ENCODE measurements at places on chromosomes 16 and 17. TPM values are rescaled to one million over a fixed set of nuclear protein-coding genes. Genes with fewer than 3 reads are reported as not detected.

GRCh38 chr16:84953190-84953746 lies 58.1 kb downstream of the ZDHHC7 start:
- no peaks in the 10 kb centered on the region for H3K36me3 ChIP-seq
- H3K27me3 ChIP-seq, result no peaks in the 10 kb centered on the region
- DNase-seq, result no peak
- no peak overlapping the region for H3K4me3 ChIP-seq
- H3K27ac ChIP-seq, result no peak overlapping the region
- H3K4me1 ChIP-seq, result peaks cover 7% of the 10 kb centered on the region

DNA sequence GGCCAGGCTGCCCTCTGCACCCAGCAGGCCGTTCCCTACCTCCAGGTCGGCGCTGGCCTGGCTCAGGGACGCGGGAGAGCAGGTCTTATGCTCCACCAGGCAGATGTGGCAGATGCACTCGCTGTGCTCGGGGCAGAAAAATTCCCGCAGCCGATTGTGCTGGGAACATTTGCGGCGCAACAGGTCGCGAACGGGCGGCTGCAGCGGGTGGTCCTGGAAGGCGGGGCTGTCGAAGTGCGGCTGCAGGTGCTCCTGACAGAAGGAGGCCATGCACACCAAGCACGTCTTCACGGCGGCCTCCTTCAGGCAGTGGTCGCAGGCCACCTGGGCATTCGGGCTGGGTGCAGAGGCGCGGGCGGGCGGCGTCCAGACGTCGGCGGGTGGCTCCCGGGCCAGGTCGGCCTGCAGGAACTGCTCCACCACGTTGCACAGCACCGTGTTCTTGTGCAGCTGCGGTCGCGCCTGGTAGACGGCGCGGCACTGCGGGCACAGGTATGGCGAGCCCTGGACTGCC lies 439 bp downstream of the TRIM25 start:
- H3K4me3 ChIP-seq, result peak overlapping the region; percentile 97
- no peak for DNase-seq
- H3K27ac ChIP-seq, result peak overlapping the region; percentile 99
- H3K4me1 ChIP-seq, result peaks cover 49% of the 10 kb centered on the region

DNA sequence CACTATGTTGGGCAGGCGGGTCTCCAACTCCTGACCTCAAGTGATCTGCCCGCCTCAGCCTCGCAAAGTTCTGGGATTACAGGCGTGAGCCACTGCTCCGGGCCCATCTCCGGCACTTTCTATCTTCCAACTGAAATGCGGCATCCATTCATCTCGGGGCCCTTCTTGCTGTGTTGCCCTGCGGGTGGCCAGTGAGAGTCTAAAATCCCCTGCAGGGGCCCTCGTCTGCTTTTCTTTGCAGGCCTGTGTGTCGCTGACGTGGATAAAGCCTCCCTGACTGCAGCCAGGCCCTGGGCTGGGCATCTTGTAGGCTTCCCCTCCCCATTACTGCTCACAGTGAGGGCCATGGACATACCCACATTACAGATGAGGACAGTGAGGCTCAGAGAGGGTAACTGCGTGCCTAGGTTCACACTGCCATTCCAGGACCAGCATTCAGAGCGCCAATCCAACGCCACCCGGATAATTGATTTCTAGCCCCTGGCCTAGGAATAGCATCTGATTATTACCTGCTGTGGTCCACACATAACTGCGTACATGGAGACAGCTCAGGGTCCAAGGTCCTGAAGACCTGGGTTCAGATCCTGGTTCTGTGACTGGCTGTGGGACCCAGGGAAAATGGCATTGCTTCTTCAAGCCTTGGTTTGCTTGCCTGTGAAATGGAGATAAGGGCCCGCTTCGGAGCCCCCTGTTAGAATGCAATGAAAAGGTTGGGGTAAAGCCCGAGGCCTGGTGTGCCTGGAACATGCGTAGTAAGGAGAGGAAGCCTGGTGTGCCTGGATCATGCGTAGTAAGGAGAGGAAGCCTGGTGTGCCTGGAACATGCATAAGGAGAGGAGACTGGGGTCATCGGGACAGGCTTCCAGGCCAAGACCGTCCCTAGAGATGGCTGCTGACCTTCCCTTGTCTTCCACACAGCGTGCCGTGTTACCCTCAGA lies 25.0 kb downstream of the CRISPLD2 start:
- H3K4me3 ChIP-seq, result no peak overlapping the region
- H3K4me1 ChIP-seq, result peaks cover 14% of the 10 kb centered on the region
- H3K36me3 ChIP-seq, result peaks cover 5% of the 10 kb centered on the region

DNA sequence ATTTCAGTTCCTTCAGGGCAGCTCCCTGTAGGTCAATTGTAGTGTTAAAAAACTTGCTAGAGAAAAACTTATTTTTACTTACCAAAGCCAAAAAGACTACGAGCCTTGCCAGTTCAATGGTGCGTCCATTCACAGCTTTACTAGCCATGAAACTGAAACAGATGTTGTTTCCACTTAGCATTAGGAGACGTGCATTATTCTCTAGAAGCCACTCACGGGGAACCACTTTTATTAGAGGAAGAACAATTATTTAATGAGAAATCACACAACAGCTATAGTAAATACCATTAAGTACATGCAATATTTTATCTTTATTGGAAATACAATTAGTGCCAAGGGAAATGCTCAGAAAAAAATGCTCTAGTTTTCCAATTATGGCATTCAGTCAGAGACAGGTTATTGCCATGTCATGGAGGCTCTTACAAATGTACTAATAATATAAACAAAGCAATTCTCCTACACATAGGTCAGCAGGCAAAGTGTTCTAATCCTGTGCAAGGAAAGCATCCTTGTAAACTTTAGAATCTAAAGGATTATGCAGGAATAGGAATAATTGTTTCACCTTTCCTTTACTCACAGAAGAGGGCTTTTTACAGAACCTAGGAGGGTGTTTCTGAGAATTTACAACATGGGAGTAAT lies 17.4 kb downstream of the LASP1NB start:
- no peak for DNase-seq
- no peaks in the 10 kb centered on the region for H3K36me3 ChIP-seq
- no peak overlapping the region for H3K27ac ChIP-seq
- no peaks in the 10 kb centered on the region for H3K27me3 ChIP-seq
- H3K4me1 ChIP-seq, result no peaks in the 10 kb centered on the region
- no peak overlapping the region for H3K4me3 ChIP-seq

GRCh38 chr16:59878479-59878878 lies 1144.4 kb upstream of the GOT2 start:
- H3K27me3 ChIP-seq, result no peaks in the 10 kb centered on the region
- DNase-seq, result no peak
- H3K4me3 ChIP-seq, result no peak overlapping the region
- no peak overlapping the region for H3K27ac ChIP-seq
- H3K36me3 ChIP-seq, result no peaks in the 10 kb centered on the region
- no peaks in the 10 kb centered on the region for H3K4me1 ChIP-seq

DOC2A gene
- total RNA-seq, result not detected

KLHL10 gene
- not detected for total RNA-seq
